ENCODE measurements at places on chromosomes 16 and 17. TPM values are rescaled to one million over a fixed set of nuclear protein-coding genes. Genes with fewer than 3 reads are reported as not detected.

ATP2A1 gene
- polyA plus RNA-seq: 0.90 TPM

MYH1 gene
- polyA plus RNA-seq: under 0.01 TPM

ALDH3A1 gene
- 0.92 TPM for polyA plus RNA-seq

PRSS22 gene
- polyA plus RNA-seq: 0.89 TPM

SLC16A6 gene
- polyA plus RNA-seq: not detected

CYB561 gene
- 36.8 TPM for polyA plus RNA-seq

MPV17L gene
- 3.5 TPM for polyA plus RNA-seq

SLC12A3 gene
- polyA plus RNA-seq: 0.04 TPM

NPIPA5 gene
- polyA plus RNA-seq: 2.5 TPM

CFAP97D1 gene
- not detected for polyA plus RNA-seq
